ENCODE measurements at places on chromosomes 2 and 18. TPM values are rescaled to one million over a fixed set of nuclear protein-coding genes. Genes with fewer than 3 reads are reported as not detected.

RFX8 gene
- 8.0 TPM for total RNA-seq

SCN2A gene
- total RNA-seq, result 0.68 TPM

- DNase-seq, result no peak
Observed at GRCh38 chr2:171807119-171807518, 86.9 kb downstream of the SLC25A12 start.

LCT gene
- not detected for total RNA-seq

DNA sequence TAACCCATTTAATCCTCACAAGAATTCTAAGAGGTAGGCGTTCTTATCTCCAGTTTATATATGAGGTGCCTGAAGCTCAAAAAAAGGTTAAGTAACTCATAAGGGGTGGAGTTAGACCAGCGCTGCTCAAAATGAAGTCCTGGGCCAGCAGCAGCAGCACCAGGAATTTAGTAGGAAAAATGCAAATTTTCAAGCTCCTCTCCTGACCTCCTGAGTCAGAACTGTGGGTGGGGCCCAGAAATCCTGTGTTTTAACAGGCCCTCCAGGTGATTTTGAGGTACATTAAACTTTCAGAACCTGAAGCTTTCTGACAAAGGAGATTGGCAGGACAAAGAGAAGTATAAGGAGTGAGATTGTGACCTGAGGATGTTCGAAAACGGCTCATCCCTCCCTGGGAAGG is 66.0 kb upstream of the CCDC85A start:
- no peak for DNase-seq

DNA sequence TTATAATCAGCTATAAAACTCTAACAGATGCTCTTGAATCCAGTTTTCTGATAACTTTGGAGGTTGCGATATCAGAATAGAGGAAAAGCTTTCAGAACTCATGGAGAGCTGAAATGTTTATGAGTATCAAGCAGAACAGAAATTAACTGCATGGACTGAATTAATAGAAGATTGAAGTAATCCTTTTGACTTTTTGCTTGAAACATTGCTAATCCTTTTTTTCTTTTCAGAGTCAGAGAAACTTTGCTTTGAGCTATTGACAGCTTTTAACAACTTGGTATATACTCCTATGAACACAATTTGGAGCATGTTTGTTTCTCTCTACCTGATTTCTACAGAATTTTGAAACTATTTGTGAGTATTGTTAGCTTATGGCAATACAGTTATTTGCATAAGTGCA is 1254.8 kb downstream of the LRP1B start:
- no peak for DNase-seq

IAH1 gene
- 51.2 TPM for total RNA-seq

GRCh38 chr2:176826984-176827668 is 385.5 kb upstream of the HNRNPA3 start:
- DNase-seq, result no peak

LIPG gene
- total RNA-seq, result not detected

- no peak for DNase-seq
Observed at GRCh38 chr2:224158061-224158460, 119.0 kb upstream of the SERPINE2 start.

MC2R gene
- not detected for total RNA-seq

BBS5 gene
- total RNA-seq, result 5.7 TPM

SERPINB3 gene
- total RNA-seq, result not detected
